Upper lobe of right lung (tissue), 1 donor: ENCODE measurements at places on chromosomes 7 and 10.

- DNase-seq, result no peak
- no peaks in the 10 kb centered on the region for H3K4me1 ChIP-seq
- no peaks in the 10 kb centered on the region for H3K27me3 ChIP-seq
- no peak overlapping the region for H3K27ac ChIP-seq
- H3K4me3 ChIP-seq, result no peak overlapping the region
Measured at GRCh38 chr7:159218170-159218569, 73.5 kb upstream of the VIPR2 start.

- H3K27ac ChIP-seq, result no peak overlapping the region
- H3K27me3 ChIP-seq, result no peaks in the 10 kb centered on the region
- no peak for DNase-seq
- no peaks in the 10 kb centered on the region for H3K36me3 ChIP-seq
Measured at GRCh38 chr10:33291053-33291592, 43.3 kb downstream of the NRP1 start.

DNA sequence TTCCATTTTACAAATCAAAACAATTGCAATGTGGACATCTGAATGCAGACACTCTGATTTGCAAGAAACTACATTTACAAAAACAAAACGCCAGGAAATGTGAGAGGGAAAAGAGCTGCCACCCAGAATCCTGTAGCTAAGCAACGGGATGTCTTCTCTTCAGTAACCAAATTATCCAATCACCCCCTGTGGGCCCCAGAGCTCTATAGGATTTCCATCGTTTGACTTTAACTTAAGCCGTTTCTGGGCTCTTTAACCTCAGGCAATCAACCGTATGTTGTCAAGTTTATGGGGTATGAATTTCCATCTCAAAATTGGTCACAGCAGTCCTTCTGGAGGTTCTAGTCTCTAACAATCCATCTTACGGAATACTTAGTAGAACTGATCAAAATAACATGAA, 240.5 kb downstream of the ETV1 start:
- no peak overlapping the region for H3K4me3 ChIP-seq
- no peaks in the 10 kb centered on the region for H3K36me3 ChIP-seq
- no peak for DNase-seq
- no peak overlapping the region for H3K27ac ChIP-seq
- H3K4me1 ChIP-seq, result no peaks in the 10 kb centered on the region

- DNase-seq, result no peak
- H3K4me3 ChIP-seq, result no peak overlapping the region
- no peaks in the 10 kb centered on the region for H3K4me1 ChIP-seq
- no peak overlapping the region for H3K27ac ChIP-seq
- H3K27me3 ChIP-seq, result no peaks in the 10 kb centered on the region
Measured at GRCh38 chr10:127375461-127375860, 173.6 kb upstream of the NPS start.

DNA sequence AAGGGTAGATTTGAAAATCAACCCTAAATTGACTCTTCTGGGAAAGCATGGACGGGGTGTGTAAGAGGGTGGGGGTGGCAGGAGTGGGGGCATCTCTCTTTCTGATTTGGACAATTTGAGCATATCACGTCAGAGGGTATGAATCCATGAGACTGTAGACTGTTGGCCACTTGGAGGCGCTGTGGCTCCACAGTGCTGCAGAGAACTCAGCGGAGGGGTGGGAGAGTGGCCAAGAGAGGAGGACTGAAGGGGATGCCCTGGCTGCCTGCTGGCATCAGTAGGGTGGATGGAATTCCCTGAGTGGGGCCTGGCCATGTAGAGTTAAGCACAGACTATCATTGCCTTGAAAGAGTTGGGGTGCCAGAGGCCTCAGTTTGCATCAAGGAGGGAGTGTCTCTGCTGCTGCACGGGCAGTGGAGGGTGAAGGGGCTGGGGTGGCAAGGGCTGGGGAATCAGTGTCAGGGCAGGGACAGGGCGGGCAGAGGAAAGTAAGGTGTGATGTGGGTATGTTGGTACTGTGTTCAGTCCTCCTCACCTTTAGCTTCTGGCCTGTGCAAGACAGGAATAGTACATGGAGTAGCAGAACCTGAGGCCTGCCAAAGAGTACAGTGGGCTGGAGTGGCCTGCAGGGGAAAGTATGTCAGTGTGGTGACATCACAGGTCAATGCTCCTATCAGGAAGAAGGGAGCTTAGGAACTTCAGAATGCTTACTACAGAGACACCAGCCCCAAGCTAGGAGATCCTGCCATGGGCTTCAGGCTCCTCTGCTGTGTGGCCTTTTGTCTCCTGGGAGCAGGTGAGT, 133.5 kb upstream of the PRSS58 start:
- H3K4me1 ChIP-seq, result no peaks in the 10 kb centered on the region
- no peaks in the 10 kb centered on the region for H3K36me3 ChIP-seq
- H3K27ac ChIP-seq, result no peak overlapping the region
- no peak for DNase-seq

DNA sequence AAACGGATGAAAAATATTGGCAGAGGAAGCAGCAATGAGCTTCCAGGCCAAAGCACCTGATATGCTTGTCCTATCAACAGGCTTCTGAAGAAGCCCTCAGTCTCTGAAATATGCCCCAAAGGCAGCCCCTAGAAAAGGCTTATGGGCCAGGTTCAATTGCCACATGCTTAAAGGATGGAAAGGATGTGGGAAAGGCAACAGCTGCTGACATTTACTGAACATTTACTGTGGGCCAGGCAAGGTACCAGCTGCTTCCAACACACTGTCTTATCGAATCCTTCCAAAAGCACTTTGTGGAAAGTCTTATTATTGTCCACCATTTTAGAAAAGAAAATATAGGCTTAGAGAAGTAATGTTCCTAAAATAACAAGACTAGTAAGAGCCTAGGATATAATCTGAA, 56.5 kb downstream of the DOCK4 start:
- no peaks in the 10 kb centered on the region for H3K27me3 ChIP-seq
- no peak for DNase-seq
- no peak overlapping the region for H3K27ac ChIP-seq
- peaks cover 9% of the 10 kb centered on the region for H3K4me1 ChIP-seq
- H3K4me3 ChIP-seq, result no peak overlapping the region
